ENCODE measurements at places on chromosomes 5 and 9.

- DNase-seq, result peak; percentile 39
Observed at GRCh38 chr5:1536322-1536845, 12.6 kb upstream of the LPCAT1 start.

- no peak for DNase-seq
Observed at GRCh38 chr5:66704790-66705425, 108.7 kb downstream of the MAST4 start.

DNA sequence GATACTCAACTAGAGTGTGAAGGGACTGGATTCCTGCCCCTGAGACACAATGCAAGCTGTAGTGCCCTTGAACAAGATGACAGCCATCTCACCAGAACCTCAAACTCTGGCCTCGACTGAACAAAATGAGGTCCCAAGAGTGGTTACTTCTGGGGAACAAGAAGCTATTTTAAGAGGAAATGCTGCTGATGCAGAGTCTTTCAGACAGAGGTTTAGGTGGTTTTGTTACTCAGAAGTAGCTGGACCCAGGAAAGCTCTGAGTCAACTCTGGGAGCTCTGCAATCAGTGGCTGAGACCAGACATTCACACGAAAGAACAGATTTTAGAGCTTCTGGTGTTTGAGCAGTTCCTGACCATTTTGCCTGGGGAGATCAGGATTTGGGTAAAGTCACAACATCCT is 2.4 kb downstream of the ZNF483 start:
- no peak for DNase-seq

- DNase-seq, result no peak
Observed at GRCh38 chr5:150142185-150142958, 13.3 kb downstream of the PDGFRB start.

GRCh38 chr5:72216756-72217155 is 103.3 kb downstream of the MRPS27 start:
- DNase-seq, result no peak

- DNase-seq, result no peak
Observed at GRCh38 chr5:34648840-34649158, 7.3 kb upstream of the RAI14 start.

GRCh38 chr5:43065387-43065947 is 25.3 kb upstream of the ANXA2R start:
- DNase-seq, result no peak

GRCh38 chr9:114394523-114395333 is 6.9 kb upstream of the AKNA start:
- DNase-seq, result no peak

DNA sequence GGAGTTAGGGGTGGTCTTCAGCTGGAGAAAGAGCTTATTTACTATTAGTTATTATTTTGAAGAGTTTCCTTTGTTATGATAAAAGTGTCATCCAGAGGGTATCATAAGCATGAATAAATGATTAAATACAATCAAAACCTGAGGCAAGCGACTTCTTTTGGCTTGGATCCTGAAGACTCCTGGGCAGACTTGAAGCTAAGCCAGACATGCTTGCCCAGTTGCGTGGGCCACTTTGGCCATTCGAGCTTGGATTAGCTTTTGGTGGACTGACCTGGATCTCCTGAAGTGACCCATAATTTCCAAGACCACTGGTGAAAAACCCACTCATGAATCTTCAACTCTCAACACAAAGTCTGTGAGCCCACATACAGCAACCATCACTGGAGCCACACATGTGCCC is 335.8 kb downstream of the NR2F1-AS1 start:
- DNase-seq, result no peak

DNA sequence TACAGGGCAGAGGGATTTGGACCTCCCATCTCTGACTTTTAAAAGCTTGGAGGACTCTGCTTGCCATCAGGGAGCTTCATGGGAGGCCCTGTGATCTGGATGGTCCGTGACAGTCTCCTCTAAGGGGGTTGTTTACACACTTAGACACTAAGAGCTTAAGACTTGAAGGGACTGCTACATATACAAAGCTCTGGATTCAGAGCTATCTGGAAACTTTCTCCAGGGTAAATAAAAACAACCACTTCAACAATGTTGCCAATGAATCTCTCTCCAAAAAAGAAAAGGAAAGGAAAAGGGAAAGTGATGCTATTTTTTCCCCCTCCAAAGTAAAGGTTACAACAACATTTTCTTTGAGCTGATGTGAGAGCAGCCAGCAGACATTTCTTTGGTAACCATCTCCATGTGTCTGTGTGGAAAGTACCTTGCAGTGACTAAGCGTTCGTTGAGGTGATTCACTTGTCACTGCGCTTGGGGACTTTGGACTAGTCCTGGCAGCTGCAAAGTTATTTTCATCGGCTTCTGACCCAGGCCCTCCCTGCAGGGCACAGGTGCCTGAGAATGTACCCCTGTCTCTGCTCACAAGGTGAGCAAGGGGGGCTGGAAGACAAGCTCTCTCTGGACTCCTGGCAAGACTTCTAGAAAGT is 262.1 kb upstream of the KLF4 start:
- DNase-seq, result no peak

DNA sequence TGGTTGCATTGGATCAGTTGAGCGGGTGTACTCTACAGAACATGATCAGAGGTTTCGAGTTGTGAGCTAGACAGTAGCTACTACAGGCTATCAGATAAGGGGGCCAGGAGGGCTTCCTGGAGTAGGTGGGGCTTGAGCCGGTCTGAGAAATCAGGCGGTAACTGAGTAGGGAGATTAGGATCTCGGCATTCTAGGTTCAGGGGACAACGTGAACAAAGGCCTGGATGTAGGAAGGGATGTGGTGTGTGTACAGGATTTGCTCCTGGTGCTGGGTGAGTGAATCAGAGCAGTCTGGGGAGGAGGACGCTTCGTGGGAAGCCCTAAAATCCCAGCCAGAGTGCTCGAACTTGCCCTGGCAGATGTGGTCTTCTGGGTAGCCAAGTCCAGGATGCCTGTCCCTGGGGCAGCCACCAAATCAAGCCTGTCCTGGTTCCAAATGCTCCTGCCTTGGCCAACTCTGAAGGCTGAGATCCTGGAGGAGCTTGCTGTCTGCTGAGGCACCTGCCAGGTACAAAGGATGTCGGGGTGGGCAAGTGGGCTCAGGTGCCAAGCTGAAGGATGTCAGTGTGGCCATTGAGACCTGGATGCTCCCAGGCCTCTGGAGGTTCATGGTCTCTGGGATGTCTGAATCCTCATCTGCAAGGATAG is 33.4 kb downstream of the STC2 start:
- no peak for DNase-seq

GRCh38 chr5:60395712-60396329 is 304.1 kb downstream of the DEPDC1B start:
- no peak for DNase-seq

DNA sequence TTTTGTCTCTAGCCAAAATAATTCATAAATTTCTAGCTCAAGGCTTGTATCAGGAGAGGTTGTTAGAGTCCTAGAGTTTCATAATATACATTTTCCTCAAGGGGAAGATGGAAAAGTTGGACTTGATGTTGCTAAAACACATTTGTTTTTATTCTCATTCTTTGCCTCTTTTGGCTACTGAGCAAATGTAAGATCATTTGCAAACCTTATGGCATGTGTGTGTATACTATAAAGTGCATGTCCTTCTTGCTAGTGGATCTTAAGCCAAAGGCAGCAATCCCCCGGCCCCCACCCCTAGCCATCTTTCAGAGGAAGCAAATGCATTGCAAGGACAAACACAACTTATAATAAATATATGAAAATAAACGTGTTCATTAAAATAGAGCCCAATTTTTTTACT is 43.0 kb downstream of the ADAMTSL1 start:
- DNase-seq, result no peak

GRCh38 chr5:144972317-144972716 is 801.6 kb downstream of the KCTD16 start:
- no peak for DNase-seq

GRCh38 chr5:8136271-8136670 is 267.3 kb downstream of the MTRR start:
- no peak for DNase-seq

GRCh38 chr5:95620870-95621838 is 1.3 kb downstream of the GPR150 start:
- peak; percentile 74 for DNase-seq

GRCh38 chr9:82333671-82334070 is 345.1 kb downstream of the SPATA31D1 start:
- no peak for DNase-seq

GRCh38 chr5:107532916-107533315 is 137.8 kb downstream of the EFNA5 start:
- no peak for DNase-seq

- no peak for DNase-seq
Observed at GRCh38 chr5:86542532-86542931, 75.2 kb upstream of the COX7C start.

DNA sequence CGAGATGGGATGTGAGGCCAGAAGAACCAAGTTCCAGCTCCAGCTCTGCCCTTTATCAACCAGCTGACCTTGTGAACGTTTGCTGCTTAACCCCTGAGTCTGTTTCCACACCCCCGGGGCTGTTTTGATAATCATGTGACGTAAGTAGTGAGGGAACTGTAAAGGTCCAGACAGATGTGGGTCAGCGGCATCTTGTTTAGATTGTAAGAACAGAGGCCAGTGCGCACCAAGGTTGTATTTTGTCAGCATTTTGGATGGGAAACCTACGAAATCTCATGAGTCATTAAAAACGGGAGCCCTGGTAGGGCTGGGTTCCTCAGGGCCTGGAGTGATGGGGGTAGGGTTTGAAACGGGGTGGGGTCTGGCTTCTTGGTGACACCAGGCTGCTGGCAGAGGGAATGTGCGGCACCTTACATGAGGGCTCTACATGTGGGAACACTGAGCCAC is 13.8 kb upstream of the COL15A1 start:
- DNase-seq, result no peak

DNA sequence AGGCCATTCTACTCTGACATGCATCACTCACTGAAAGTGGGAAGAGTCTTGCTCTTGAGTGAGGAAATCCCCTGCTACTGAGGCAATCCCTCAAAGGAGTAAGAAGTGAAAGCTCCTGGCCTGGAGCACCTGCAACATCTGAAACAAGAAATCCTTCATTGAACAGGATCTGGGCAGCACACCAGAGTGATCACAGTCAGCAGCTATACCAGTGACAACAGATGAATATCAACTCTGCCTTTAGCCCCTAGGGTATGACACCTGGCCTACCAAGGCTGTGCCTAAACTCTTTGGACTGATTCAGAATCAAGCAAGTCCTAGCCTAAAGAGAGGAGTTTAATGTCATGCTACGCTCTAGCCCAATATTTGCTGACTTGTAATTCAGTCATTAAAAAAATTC is 156.2 kb upstream of the CCDC152 start:
- no peak for DNase-seq

GRCh38 chr5:154385236-154385512 is 60.6 kb upstream of the SAP30L start:
- no peak for DNase-seq

GRCh38 chr5:15579193-15579990 is 79.4 kb downstream of the FBXL7 start:
- DNase-seq, result no peak

DNA sequence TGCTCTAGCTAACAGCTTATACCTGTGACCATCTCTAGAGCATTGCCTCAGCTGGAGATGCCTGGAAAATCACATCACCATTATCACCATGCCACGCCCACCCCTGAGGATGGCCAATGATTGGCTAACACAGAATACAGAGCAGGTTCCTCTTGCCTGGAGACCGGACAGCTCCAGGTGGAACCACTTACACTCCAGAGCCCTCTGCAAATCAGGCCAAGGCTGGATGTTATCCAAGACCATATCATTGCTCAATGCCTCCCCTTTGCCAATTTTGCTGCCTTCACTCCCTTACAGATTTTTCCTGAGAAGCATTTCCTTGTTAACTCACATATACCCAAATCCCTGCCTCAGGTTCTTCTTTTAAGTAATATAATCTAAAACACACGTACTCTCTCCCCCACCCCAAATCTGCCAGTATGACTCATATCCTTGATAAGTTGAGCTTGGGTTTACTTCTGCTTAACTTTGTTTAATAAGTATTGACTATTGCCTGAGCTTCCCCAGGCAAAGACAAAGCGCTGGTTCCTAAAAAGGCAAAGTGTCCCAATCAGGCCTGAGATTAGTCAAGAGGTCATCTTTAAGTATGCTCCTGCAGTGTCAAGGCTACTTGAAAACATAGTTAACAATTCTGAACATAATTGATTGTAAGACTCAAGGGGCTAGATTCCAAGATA is 309.6 kb downstream of the EPB41L4A start:
- DNase-seq, result no peak

- no peak for DNase-seq
Observed at GRCh38 chr5:172765766-172766286, 5.2 kb downstream of the DUSP1 start.

DNA sequence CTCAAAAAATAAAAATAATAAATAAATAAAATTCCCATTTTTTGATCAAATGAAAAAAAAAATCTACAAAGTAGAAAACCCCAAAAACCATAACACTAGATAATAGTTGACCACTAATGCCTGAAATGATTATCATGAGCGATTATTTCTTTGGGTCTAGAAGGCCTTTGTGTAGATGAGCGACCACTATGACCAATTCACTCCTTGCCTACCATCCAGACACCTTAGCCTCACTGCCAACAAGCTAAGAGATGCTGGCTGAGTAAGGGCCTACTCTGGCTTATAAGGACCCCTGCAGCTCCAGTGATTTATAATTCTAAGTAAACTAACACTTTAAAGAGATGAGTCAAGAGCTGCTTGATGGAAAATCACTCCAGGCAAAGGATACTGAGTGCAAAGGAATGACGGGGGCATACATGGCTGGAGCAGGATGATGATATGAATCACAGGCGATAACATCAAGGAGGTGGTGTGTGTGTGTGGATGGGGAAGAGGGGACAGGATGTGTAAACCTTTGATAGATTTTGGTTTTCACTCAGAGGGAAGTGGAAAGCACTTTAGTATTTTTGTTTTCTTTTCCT is 4.8 kb upstream of the F2RL1 start:
- no peak for DNase-seq

- no peak for DNase-seq
Observed at GRCh38 chr9:19411316-19411715, 2.5 kb downstream of the ACER2 start.

- DNase-seq, result no peak
Observed at GRCh38 chr5:15023846-15024245, 152.3 kb upstream of the ANKH start.

DNA sequence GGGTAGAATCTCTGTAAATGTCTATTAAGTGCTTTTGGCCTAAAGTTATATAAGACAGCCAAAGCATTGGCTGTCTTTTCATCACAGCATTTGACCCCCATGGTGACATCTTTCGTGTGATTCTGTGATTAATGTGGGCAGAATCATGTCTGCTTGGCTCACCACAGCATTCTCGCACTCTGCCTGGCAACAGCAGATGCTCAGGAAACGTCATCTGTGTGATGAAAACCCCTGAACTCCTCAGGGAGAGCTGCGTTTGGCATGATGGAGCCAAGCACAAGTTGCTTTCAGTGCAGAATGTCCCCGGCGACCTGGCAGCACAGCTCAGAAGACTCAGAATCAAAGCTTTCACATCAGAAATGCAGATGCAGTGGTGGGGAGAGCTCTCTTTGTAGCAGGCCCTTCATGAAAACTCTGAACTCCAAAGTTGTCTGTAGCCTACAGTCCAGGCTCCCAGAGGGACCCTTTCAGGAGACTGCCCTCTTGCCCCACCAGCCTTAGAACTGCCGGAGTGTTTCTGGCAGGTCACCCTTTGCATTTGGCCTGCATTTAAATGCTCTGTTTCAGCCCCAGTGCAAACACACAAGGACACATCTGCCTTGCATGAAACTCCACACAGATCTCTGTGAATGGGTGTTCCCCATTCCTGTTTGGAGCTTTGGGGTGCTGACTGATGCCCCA is 155.6 kb upstream of the PANK3 start:
- peak; percentile 36 for DNase-seq

Measured in ecto neural progenitor cell (in vitro differentiated cells).